ENCODE measurements at places on chromosomes 5 and 9.
A peak's percentile ranks its signal among the peaks of the same experiment; 100 is the strongest.

DNA sequence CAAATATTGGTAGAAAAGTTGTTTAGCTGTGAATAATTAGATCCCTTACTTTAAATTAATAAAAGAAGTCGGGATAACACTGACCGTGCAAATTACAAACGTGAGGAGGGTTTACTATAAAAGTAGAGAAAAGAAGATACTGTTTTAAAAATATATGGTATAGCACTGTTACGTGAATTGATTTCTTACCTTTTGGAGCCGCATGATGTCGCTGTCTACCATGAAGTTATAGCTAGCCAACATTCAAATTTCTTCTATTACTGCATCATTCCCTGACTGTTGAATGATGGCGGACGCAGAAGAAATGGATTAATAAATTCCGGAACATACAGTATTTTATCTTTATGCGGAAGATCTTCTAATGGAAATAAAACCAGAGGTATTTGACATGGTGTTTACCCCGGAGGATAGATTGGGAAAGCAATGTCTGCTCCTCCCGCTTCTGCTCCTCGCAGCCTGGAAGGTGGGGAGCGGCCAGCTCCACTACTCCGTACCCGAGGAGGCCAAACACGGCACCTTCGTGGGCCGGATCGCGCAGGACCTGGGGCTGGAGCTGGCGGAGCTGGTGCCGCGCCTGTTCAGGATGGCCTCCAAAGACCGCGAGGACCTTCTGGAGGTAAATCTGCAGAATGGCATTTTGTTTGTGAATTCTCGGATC is at the start of gene PCDHA6:
Gene PCDHA6 (plus strand): TSS at position 257 of the 658 bp plus-strand sequence. CDS start 132 bp downstream, at position 389.
- DNase-seq: no peak

DNA sequence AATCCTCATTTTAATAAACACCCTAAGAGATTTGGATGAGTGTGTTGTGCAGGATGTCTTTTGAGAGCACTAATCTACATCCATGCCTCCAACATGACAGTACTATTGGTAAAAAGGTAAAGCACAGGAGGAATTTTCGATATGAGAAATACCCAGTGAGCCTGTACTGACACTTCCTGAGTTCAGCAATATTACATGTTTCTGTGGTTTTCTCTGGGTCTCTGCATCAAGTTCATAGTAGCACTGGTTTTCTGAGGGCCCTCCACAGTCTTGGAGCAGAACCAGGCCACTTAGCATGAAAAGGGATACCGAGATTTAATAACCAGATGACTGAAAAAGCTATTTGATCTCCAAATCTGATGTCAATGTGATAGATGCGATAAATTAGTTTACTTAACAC is 524.1 kb downstream of the TMEM38B start:
- DNase-seq: no peak

DNA sequence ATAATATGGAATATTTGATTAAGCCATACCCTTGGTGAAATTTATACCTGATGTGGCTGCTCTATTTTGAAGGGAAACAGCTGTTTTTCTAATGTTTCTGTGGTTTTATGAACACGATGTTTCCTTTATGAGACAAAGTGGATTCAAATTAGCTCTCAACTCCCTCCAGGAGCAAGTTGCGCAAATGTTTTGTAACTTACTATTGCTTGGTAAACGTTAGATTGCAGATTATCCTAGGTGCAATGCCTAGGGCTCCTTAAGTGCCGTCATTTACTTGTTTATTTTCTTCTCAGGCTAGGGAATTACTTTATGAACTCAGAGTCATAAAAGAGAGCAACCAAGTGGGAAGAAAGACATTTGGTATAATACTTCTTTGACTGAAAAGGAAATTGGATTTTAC is 763.1 kb downstream of the TAF11L14 start:
- no peak for DNase-seq

- DNase-seq: peak; percentile 51
Observed at GRCh38 chr9:23821375-23822181, 4.5 kb downstream of the ELAVL2 start.

- DNase-seq: no peak
Observed at GRCh38 chr9:70315389-70315788, 56.6 kb downstream of the SMC5 start.

DNA sequence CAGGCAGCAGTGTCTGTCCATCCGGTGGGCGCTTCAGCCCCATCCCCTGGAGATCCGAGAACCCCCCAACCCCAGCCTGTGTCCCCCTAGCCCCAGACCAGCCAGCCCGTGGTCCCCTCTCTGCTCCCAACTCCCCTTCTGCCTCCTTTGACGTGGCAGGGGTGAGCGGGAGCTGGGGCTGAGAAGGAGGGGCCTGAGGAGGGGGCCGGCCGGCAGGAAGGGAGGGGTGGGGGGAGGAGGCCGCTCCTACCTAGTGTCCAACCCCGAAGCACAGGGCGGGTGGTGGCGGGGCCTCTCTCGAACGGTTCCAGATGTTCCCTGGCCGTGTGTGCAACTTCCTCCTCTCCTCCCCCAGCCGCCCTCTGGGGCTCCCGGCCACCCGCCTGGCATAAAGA is 31.0 kb downstream of the GOLGA2 start:
- DNase-seq: peak; percentile 84

GRCh38 chr5:176888865-176889165 is 10.3 kb downstream of the HK3 start:
- DNase-seq: no peak

DNA sequence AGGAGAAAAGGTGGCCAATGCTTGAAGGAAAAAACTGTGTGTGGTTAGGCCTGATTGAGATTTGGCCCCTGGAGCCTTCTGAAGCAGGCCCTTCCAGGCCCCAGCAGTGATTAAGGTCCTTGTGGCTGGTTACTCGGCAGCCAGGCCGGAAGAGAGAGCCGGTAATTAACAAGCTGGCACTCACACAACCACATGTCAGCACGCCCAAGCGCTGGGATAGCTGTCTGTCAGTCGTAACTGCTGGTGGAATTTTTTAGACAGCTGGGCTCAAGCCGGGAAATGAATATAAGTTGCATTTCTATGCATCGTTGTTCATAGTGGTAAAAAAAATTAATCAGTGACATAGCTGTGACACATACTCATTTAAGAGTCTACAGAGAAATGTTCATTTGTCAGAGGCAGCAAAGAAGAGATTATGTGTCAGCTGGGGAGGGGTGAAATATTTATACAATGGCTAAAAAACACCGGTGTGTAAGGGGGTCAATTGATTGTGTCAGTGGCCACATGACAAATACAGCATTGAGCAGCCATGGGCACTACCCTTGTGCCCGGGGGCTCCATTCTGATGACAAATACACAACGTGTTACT is 13.7 kb upstream of the ARAP3 start:
- DNase-seq: no peak

GRCh38 chr5:100841358-100842076 is 61.6 kb downstream of the ST8SIA4 start:
- no peak for DNase-seq

GRCh38 chr5:99122976-99123375 is 194.2 kb upstream of the CHD1 start:
- DNase-seq: no peak

GRCh38 chr5:151063142-151063989 is 17.5 kb downstream of the TNIP1 start:
- no peak for DNase-seq

- no peak for DNase-seq
Observed at GRCh38 chr5:178288401-178289368, 56.1 kb upstream of the PHYKPL start.

- DNase-seq: no peak
Observed at GRCh38 chr5:177553671-177554429, 513 bp downstream of the FAM193B start.

DNA sequence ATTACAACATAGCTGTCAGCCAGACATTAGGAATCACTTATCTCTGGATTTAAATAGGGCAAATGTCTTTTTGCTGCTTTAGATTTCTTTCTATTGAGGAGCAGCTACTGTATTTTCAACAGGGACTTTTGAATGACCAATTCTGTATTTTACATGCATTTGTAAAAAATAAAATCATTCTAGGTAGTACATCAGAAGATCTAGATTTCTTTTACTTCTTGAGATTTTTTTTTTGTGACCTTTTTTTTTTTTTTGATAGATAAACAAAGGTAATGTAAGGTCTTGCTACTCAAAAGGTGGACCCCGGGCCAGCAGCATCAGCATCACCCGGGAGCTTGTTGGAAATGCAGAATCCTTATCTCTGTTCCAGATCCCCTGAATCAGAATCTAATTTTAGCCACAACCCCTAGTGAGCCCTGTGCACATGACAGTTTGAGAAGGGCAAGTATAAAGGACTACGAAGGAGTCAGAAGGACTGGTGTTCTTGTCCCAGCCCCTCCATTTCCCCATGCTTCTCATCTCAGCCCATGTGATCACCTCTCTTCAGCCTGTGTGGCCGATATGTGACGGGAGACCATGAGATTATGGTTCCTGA is 37.7 kb upstream of the CKMT2 start:
- no peak for DNase-seq

- no peak for DNase-seq
Observed at GRCh38 chr9:118918180-118918579, 451.1 kb downstream of the BRINP1 start.

DNA sequence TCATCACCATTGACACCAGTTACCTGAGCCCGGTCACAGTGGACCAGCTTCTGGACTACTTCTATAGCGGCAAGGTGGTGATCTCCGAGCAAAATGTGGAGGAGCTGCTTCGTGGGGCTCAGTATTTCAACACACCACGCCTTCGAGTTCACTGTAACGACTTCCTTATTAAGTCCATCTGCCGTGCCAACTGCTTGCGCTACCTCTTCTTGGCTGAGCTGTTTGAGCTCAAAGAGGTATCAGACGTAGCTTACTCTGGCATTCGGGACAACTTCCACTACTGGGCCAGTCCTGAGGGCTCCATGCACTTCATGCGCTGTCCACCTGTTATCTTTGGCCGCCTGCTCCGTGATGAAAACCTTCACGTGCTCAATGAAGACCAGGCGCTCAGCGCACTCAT is 520 bp downstream of the CCIN start:
- no peak for DNase-seq

DNA sequence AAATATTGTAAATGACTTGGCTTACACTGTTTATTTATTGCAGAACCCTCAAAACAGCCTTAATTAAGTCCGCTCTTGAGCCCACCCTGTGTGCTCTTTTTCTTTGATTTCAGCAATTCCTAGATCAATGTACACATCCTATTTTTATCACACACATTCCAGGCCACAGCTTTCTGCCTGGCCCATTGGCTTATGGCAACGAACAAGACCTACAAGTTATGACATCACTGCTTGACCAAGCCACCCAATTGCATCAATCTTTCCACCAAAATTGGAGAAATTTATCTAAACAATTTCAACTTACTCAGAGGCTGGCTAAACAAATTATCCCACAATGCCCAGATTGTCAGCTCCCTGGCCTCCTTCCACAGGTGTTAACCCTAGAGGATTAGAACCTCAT is 158.4 kb downstream of the CPLANE1 start:
- no peak for DNase-seq

DNA sequence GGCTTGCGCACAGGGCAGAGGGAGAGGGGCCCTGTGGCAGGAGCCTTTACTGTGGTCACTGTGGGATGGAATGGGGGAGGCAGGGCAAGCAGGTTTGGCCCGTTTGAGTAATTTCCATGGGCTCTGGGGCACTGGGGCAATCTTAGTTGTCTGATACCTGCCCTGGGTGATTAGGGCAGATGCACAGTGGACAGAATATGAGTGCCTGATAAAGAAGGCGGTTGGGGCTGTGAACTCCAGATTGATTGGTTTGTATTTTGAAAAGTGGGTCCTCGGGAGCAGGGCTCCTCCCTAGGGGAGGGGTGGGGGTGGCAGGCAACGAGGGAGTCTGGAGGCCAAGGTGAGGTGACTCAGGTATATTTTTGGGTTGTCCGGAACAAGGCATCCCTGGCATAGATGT is 247.5 kb downstream of the NSG2 start:
- no peak for DNase-seq

- DNase-seq: no peak
Observed at GRCh38 chr5:38758774-38759600, 86.8 kb upstream of the OSMR start.

DNA sequence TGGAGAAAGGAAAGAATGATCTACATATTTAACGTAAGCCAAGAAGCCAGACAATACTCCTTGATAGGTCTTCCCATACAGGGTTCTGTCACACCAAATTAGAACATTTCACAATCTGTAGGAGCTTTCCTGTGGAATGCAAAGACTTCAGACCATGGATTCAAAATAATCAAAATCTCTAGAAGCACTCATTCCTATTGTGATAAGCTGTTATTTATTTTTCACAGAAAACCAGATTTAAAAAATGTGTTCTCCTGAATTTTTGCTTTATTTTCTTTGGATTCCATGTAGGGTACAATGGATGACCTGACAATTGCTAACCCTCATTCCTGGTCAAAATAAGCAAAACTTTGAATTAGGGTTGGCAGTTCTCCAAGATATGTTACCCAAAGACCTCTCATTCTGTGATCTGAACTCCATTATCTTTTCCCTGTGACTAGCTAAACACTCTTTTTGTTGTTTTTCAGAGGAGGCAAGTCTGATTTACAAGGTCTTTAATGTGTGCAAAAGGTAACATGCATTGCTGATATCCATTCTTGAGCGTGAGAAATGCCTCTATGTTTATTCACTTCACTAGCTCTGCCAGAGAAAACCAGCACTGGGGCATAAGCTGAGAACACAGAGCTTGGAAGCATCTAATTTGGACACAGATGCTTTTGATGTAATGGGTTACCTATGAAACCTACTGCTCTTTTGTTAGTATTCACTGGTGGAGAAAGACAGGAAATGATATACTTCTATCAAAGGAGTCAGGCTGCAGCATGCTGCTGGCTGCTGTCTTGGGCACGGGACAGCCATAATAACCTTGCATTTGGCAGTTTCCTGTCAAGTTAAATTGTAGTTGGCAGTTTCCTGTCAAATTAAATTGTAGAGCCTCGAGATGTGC is 31.4 kb downstream of the ACTBL2 start:
- DNase-seq: no peak

GRCh38 chr9:70040376-70040903 is 3.2 kb upstream of the MAMDC2 start:
- no peak for DNase-seq

GRCh38 chr9:15219546-15219945 is 87.5 kb downstream of the TTC39B start:
- no peak for DNase-seq

- DNase-seq: no peak
Observed at GRCh38 chr5:73436535-73437100, 12.0 kb downstream of the FOXD1 start.

DNA sequence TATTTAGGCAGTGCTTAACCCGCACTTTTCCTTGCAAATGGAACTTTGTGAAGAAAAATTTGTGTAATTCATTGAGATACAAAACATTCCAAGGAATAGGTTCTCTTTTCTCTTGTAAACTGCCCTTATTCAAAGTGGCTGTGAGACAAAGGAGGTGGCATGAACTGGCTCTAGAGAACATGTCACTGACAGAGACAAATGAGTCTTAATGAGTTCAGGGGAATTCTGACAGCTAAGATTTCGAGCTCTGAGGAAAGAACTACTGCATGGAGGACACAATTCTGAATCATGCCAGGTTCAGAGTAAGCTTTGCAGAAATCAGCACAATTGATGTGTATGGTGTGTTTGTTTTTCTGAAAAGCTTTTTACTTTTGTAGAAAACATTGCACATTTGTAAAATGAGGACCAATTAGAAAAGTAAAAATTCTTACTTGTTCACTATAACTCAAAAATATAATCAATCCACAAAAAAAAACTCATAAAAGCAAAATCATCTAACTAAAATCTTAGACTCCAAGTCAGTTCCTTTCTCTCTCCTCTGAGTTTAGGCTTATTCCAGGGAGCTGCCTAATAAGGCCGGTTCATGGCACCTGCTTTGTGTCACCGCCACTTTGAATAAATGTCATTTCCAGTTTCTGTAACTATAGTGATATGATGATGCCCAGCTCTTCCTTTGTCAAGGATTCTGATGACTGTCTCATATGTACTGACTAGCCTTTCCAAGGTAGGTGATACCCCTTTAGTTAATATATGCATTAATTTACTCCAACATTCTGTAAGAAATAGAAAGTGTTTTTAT is 163.2 kb downstream of the HCN1 start:
- DNase-seq: no peak

Data from left lung (tissue), 14 donors.